ENCODE measurements at places on chromosomes 5 and 9.

DNA sequence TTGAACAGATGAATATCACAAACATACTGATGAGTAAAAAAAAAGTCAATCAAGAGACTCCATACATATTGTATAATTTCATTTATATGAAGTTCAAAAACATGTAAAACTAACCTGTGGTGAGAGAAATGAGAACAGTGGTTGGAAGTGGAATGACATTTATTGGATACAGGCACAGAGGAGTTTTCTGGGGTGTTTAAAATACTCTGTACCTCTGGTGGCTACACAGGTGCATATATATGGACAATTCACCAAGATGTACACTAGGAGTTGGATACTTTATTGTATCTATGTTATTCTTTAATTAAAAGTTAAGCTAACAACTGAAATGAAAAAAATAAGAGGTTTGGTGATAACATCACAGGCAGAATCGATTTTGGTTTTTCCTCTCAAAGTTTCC is 14.1 kb downstream of the FOXD1 start:
- DNase-seq = no peak

- DNase-seq = no peak
Observed at GRCh38 chr5:17860660-17861315, 226.5 kb downstream of the TAF11L14 start.

- DNase-seq = no peak
Observed at GRCh38 chr5:177089127-177089526, 2.4 kb downstream of the FGFR4 start.

- DNase-seq = peak; percentile 58
Observed at GRCh38 chr5:440401-441201, 2.4 kb upstream of the EXOC3 start.

GRCh38 chr5:15377573-15378340 is 122.2 kb upstream of the FBXL7 start:
- no peak for DNase-seq

DNA sequence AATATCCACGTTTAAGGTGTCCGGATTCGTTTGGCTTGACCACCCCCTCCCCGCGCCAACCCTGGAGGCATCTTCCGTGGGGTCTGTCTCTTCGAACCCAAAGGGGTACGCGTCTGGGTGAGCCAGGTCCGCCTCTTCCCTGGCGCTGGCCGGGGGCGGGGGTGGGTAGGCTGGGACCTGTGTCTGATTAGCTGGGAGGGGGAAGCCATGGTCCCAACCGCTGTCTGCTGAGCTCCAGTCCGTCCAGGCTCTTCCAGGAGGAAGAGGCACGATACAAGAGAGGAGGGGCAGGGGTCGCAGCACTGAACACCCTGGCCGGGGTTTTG is at the start of gene LVRN:
Gene LVRN, plus strand, starts transcription at position 237 of the 326 bp plus-strand sequence. CDS start 143 bp downstream, outside the sequence.
- DNase-seq = no peak

GRCh38 chr9:128203024-128203706 is at the start of gene DNM1:
Gene DNM1, plus strand, starts transcription at chr9:128203379. Its CDS starts 92 bp downstream, at chr9:128203471.
- no peak for DNase-seq

- DNase-seq = no peak
Observed at GRCh38 chr5:129459777-129460671, at the start of gene ADAMTS19. Gene ADAMTS19, plus strand, starts transcription at chr5:129460298. Its CDS starts 94 bp downstream, at chr5:129460392.

DNA sequence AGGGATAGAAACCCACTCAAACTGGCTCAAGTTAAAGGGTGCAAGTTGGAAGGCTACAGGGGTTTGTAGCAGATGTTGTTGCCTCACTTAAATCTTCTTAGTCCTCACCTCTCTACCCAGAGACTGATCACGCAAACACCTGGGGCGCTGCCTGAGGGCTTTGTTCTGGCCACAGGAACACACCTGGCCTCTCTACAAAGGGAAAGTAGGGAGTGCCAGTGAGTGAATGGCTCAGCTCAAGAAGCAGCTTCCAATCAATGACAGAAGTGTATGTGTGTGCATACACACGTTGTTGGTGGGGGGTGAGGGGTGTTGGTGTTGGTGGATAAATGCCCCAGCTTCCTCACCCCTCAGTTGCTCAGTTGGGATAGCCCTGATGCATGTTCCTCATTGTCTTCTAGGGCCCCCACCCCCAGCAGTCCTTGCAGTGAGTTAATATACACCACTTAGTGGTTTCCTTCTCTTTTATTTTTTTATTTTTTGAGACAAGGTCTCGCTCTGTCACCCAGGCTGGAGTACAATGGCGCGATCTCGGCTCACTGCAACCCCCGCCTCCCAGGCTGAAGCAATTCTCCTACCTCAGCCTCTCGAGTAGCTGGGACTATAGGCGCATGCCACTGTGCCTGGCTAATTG is 30.6 kb upstream of the CTNNA1 start:
- no peak for DNase-seq
